Muscle of arm (tissue), 14 donors: ENCODE measurements at places on chromosomes 3 and 15.

- DNase-seq: no peak
Measured at GRCh38 chr3:50100956-50101845, 12.5 kb downstream of the RBM5 start.

DNA sequence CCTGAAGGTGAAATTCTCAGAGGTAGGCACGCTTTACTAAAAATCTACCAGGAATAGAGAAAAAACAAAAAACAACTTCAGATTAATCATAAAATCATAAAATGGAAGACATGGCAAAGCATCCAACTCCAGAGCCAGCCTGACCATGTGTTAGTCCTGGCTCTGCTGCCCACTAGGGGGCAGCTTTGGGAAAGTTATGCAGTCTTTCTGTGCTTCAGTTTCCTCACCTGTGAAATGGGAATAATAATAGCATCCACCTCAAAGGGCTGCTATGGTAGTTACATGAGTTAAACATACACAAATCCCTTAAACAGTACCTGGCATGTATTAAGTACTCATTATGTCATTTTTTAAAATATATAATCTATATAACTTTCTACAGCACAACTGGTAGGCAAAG is 52.3 kb downstream of the WNT5A start:
- DNase-seq: no peak

- DNase-seq: no peak
Measured at GRCh38 chr15:88542342-88542733, 4.1 kb downstream of the DET1 start.

DNA sequence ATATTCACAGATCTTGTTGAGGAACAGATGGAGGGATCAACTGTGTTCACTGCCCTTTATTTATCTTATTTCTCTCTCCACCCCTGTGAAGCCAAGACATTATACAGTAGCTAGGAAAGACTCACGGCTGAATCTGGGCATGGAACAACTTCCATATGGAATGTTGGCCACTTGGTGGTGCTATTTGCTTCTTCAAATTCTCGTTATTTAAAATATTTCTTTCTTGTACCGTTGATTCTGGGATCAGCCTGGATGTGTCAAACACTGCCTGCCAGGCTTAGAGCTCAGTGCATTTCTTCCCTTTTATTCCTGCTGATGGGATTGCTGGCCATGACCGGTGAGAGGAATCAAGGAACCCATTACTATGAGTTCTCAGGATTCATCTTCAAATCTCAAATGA is 17.5 kb upstream of the GASK1A start:
- DNase-seq: peak; percentile 80

GRCh38 chr15:91243826-91244225 is 143.8 kb downstream of the SV2B start:
- DNase-seq: no peak

DNA sequence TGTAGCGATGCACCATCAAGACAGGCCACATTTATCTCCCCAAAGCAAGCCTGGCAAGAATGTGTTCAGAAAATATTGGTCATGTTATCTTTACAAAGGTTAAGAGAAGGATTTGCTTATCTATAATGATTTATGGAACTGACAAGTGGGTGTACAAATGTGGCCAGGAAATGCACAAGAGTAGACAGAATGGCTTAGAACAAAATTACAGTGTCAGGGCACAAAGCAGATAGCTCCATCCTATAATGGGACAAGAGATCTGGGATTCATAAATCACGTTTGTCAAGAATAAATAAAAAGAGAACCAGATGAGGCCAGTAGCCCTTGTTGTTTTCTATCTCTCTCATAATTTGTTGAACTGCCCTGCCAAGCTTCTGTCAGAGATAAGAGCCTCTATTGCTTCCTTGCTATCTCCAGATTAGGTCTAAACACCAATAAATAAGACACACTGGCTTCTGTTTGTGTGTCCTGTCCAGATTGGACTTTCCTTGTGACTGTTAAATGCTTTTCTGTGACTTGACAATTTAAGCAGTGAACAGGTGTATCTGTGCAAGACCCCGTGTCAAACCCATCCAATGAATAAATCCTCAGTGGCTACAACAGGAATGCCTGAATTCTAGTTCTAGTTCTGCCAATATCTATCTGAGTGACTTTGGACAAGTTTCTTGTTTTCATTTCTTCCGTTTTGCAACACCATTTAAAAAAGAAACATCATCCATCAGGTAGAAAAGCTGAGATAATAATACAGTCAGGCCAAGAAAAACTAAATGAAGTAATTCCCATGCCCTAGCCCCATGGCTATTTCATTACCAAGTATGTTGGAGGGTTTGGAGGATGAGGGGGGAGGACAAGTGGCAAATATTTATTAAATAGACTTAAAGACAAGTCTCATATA is 157.2 kb downstream of the DCLK3 start:
- no peak for DNase-seq

DNA sequence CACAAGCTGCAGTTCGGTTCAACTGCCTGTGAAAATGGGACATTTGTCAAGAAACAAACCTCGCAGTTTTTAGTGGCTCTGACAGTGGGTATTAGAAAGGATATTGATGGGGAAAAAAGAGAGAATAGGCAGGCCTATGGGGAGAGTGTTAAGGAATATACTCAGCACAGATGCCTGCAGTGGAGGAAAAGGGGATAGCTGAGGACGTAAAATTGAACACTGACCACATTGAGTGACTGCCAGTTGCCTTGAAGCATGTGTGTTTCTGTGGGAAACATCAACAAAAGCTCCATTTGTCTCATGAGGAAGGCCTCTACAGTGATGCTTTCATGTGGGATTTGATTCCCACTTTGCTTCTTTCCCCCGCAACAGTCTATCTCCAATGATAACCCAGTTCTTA is 1042.1 kb downstream of the TUSC7 start:
- no peak for DNase-seq

DNA sequence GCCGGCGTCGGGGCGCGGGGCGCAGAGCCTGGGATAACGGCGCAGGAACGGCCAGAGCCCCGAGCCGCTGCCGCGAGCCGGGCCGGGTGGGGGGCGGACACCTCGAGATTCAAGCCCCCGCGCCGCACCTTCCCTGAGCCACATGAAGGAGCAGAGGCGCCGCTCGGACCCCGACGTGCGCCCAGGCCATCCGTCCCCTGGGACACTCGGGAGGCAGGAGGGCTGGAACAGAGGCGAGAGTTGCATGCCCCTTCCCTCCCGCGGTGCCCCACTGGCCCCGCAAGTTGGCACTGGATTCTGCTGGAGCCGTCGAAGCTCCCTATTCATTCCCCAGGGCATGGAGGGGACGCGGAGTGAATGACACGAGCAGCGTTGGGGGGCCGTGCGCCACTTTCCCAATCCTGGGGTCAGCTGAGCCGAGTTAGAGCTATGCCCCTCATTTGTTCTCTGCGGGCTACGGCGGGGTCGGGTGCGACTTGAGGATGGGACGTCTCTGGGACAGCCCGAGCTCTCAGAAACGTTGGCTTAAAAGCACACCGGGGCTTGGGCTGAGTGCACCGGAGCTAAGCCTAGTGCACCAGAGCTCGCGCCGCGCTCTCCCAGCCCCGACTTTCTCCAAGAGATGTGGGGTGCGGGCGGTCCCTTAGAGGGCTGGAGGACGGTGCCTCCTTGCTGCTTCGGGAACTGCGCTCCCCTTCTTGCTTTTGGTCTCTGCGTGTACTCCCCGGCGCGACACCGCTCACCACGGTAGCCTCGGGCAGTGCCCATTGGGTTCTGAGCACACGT is 588 bp downstream of the SLC6A1 start:
- DNase-seq: no peak

DNA sequence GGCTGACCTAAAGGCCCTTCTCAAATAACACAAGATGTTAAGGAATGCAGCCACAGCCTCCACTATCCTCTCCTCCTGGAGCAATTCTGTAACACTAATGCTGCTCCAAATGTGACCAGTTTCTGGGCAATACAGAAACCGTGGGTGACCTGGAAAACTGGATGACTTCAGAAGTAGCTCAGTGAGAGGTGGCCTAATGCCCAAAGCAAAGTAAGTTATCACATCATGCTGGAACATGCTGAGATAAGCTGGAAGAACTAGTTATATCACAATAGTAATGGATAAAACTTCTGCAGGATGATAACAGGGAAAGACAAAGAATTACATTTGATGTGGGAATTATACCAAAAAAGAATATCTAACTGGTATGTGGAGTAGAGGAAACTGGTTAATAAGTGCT is 72.0 kb downstream of the DHX30 start:
- DNase-seq: no peak

DNA sequence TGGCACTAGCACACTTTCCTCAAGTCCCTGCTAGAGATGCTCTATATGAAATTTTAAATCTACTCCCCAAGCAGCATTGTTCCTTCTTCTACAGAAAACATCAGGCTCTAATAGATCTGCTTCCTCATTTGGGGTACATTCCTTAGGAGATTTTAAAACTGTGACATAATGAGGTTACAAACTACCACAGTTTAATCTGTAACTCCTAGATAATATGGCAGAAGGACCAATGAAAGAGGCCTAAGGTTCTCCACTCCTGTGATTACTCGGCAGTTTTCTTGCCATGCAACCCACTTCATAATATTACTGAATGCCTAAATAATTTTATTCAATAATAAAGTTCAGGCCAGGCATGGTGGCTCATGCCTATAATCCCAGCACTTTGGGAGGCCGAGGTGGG is 16.1 kb downstream of the ZNF106 start:
- DNase-seq: no peak

GRCh38 chr15:47736143-47736786 is 19.0 kb downstream of the SEMA6D start:
- no peak for DNase-seq

- no peak for DNase-seq
Measured at GRCh38 chr3:72082776-72083462, 298.0 kb upstream of the PROK2 start.

DNA sequence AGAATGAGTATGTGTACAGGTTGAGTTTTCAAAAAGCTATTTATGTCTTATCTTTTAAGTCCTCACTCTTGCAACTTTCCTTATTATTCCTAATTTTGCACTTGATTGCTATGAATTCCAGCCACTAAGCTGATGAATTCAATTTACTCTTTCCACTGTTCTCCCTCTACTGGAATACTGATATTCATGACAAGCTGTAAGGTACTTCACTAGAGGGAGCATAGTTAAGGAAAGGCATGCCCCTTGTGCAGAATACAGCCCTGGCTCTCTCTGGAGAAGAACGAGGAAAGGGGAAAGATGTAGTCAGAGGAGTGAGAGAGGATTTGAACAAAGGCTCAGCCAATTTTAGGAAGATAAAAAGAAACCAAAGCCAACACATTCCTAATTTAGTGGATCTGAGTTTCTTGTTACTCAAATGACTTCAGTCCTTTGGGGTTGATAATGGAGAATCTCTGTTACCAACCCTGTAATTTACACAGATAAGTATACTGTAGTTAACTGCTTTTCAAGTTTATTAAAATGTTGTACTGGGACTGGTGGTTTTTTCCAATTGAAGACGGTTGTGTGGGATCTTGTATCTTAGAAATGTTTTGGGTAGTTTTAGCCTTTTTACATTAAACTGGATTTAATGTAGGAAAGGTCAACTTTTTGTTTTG is 4.0 kb downstream of the SCAANT1 start:
- no peak for DNase-seq

GRCh38 chr15:52236013-52236412 is 44.8 kb upstream of the GNB5 start:
- DNase-seq: no peak

- no peak for DNase-seq
Measured at GRCh38 chr3:127097072-127097405, 95.9 kb upstream of the PRR23E start.

- peak; percentile 20 for DNase-seq
Measured at GRCh38 chr3:190617185-190617584, 103.3 kb downstream of the IL1RAP start.

DNA sequence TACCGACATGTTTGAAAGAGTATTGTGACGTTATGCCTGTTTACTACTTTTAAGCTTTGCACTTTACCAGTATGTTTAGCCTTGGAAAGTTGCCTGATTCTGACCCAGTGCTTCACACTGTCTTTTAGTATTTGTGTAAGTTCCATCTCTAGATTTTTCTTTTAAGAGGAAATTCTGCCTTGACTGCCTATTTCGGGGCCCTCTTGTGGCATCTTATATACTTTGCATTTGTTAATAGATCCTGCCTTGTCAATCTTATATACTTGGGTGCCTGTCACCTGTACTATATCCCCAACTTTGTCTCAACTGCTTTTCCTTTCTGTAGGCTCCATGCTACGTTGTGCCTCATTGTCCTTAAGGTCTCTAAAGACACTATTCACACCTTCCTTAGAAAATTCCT is 244.6 kb downstream of the STXBP5L start:
- no peak for DNase-seq

DNA sequence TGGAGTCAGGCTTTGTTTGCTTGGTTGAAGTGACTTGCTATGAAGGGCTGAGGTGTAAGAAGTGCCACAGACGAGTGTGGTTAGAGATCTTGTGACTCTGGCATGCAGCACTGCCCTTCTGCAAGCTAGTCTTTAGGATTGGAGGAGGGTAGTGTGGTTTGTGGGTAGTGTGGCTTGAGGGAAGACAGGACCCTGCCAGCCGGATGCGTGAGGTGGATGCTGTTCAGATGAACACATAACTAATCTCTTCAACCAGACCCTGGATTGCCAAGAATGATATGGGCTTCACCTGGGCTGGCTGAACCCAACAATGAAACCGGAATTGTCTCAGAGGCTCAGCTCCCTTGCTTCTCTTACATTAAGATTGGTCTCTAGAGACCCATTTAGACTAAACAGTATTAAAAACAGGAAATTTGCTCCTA is 32.7 kb downstream of the STARD9 start:
- DNase-seq: no peak

DNA sequence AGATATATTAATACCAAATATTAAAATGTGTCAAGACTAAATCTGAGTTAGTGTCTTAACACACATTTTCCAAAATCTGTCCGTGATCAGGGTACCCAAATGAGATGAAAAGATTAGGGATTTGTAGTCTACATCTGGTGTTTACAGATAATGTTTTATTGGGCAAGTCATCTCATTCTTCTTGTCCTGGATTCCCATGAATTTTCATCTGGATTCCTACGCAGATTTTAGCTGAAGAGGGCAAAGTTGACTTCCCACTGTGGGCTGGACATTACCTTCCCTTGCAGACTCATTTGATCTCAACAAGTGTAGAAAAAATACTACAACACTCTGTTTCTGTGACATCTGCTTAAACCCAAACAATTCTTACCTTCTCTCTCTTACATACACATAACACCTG is 79.1 kb downstream of the CEP63 start:
- no peak for DNase-seq

DNA sequence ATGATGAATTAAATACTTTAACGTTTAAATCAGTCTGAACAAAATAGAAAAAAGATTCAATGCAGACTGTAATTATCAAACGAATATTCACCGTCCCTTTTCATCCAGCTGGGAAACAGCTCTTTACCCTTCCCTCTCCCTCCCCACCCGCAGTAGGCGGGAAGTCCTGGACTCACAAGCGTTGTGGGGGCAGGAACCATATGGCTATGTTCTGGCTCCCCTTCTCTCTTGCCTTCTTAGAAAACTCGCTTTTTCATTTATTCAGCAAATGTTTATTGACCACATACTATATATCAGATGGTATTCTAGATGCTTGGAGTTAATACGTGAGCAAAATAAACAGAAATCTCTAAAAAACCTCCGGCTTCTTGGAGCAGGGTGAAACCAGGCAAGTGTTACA is 715 bp upstream of the SCAPER start:
- DNase-seq: no peak

- no peak for DNase-seq
Measured at GRCh38 chr15:40688932-40689799, 5.8 kb upstream of the RAD51 start.
